ENCODE measurements at places on chromosomes 3 and 15. TPM values are rescaled to one million over a fixed set of nuclear protein-coding genes. Genes with fewer than 3 reads are reported as not detected.

Gene GADL1
- 28.7 TPM for polyA plus RNA-seq

DNA sequence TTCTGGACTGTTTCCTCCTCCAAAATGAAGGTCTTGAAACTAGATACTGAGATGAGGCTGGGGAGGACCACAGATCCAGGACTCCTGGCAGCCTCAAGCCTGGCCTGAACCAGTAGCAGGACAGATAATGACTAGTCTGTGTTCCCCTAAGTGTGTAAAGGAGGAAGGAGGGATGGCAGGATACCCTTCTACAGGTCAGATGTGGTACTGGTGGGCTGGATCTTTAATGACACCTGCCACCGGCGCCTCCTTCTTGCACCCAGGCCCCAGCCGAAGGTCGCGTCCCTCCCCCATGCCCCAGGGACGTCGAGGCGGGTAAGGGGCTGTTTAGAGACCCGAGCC lies 556 bp downstream of the USP19 start:
- DNase-seq, result no peak

DNA sequence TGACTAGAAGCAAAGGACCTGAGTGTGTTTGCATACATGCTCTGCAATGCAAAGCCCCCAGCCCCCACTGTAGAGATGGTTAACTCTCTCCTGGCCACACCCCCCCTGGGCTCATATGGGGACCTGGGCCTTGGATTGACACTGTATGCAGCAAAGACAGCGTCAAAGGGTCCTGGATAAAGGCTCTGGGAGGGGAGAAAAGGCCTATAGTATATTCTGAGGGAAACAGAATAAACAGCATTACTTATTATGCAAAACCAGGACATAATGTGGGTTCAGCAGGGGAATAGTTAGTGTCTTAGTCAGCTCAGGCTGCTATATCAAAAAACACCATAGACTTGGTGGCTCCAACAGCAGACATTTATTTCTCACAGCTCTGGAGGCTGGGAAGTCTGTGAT lies 158.7 kb downstream of the APBA2 start:
- no peak for DNase-seq

- DNase-seq, result no peak
These were observed 103.5 kb downstream of the MYLK start for GRCh38 chr3:123780656-123781055.

Gene ZBBX
- polyA plus RNA-seq, result 0.20 TPM

Gene CAPN3
- 495 TPM for polyA plus RNA-seq

Gene NRROS
- 5.1 TPM for polyA plus RNA-seq

- DNase-seq, result no peak
These were observed 268.5 kb downstream of the WNT5A start for GRCh38 chr3:55218577-55218976.

- no peak for DNase-seq
These were observed 8.4 kb upstream of the CHRNA3 start for GRCh38 chr15:78629031-78629715.

Gene TERB2
- not detected for polyA plus RNA-seq
